Right cardiac atrium (tissue), 5 donors: ENCODE measurements at places on chromosomes 7 and 10.

- peak; percentile 91 for DNase-seq
Measured at GRCh38 chr10:132685101-132685891, 100.7 kb downstream of the NKX6-2 start.

- no peak for DNase-seq
Measured at GRCh38 chr10:1100691-1101368, 44.6 kb downstream of the WDR37 start.

DNA sequence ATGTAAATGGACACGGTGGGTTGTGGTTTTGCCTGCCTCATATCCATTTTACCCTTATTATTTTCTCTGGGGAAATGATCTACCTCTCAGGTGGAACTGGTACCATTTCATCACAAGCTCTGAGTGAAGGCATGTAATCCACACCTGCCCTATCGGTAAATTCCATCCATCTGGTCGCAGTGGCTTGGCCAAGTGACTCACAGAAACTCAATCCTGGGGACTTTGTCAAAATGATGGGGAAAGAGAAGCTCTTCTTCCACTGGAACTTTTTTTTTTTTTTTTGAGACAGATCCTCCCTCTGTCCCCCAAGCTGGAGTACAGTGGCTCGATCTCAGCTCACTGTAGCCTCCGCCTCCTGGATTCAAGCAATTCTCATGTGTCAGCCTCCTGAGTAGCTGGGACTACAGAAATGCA lies 48.2 kb upstream of the ANKRD1 start:
- DNase-seq = no peak

DNA sequence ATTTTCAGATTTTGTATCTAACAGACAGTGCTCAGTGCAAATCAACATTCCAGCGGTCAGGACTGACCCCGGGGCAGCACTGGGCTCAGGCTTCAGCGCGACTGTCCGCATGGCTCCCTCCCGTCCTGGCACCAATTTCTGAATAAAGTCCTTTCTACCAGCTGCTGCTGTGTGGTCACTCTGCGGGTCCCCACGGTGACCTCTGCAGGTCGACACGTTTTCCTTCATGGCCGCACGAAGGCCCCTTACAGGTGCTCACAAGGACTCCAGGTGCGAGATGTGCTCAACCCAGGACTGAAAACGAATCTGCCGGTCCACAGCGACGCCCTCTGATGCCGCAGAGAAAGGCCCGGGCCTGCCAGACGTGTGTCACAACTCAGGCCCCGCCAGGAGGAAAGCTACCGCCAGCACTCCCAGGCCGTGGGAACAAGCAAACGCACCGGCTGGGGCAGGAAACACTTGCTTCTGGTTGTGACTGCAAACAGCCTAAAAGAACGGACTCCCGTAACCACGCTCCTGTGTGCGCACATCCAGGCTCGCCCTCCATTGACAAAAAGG lies 3.7 kb upstream of the UTF1 start:
- DNase-seq = no peak

GRCh38 chr7:130144312-130145171 lies 60.7 kb downstream of the TMEM209 start:
- DNase-seq = no peak
